ENCODE measurements at places on chromosomes 5 and 9.

GRCh38 chr5:95382801-95383200 lies 8.4 kb upstream of the FAM81B start:
- DNase-seq, result no peak

GRCh38 chr5:30878746-30879145 lies 314.7 kb upstream of the CDH6 start:
- DNase-seq, result no peak

- no peak for DNase-seq
Observed at GRCh38 chr5:174305241-174305681, 259.8 kb downstream of the NSG2 start.

DNA sequence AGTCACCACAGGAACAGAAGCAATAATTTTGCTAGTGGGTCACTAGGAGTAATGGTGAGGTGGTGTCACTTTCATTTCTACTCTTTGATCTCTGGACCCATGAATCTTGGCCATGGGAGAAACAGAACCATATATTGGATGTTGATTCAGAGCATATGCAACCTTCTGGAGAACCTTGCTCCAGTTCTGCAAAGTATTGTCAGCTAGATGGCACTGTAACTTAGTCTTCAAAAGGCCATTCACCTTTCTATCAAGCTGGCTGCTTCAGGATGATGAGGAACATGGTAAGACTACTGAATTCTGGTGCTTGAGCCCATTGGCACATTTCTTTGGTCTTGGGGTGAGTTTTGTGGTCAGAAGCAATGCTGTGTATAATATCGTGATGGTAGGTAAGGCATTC lies 129.1 kb upstream of the FBN2 start:
- DNase-seq, result no peak

DNA sequence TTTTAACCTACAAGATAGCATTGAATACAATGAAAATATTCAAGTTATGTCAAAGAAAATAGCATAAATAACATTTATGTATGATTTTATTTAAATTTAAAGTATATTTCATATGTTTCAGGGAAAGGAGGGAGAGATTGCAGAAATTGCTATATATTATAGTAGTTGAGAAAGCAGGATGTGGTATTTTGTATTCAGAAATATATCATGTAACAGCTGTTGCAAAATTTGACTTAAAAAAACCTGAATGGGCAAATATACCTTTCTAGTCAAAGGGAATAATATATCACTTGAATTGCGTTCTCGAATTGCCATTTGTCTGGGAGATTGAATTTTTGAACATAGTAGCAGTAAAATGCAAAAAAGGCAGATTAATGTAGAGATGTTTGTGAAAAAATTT lies 80.6 kb downstream of the PAM start:
- DNase-seq, result no peak

DNA sequence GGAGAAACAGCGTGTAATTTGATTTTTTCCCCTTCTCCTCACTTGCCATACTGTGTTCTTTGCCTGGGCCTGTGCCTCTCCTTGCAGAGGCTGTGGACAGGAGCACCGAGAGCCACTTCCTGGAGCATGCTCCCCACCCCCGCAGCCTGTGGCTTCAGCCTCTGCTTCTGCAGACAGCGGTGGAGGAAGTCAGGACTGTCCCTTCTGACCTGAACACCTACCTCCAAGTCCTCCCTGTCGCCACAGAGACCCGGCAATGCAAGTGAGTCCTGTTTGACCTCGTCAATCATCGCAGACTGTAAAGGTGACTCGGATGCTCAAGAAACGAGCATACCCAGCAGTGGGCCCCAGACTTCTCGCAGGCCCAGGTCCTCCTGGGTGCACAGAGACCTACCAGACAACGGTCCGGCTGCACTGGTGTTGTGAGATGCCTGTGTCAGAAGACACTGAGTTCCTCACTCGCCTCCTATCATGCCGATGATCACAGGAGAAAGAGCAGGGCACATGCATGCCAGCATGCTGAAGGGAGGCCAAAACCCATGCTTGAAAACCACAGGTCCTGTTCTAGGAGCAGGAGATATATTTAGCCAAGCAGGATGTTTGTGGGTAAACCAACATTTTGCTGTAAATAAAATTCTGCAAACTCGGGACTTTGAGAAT lies 198.8 kb downstream of the AUH start:
- DNase-seq, result no peak

DNA sequence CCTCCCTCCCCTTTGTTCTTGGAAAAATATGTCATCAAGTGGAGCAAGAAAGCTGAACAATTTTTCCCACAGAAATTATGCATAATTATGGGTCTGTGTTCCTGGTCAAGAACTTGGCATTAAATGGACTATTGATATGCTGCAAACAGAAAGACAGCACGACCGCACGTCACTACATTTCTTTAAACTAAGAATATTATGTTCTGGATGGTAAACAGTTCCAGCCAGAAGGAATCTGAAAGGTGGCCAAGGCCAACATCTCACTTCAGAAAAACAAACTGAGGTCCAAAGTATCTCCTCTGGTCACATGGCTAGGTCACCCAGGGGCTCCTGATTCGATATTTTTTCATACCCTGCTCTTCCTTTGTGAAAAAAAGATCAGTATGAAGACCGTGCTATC lies 173.3 kb upstream of the GAS1 start:
- DNase-seq, result no peak

- DNase-seq, result no peak
Observed at GRCh38 chr5:60362158-60362557, 337.8 kb downstream of the DEPDC1B start.

DNA sequence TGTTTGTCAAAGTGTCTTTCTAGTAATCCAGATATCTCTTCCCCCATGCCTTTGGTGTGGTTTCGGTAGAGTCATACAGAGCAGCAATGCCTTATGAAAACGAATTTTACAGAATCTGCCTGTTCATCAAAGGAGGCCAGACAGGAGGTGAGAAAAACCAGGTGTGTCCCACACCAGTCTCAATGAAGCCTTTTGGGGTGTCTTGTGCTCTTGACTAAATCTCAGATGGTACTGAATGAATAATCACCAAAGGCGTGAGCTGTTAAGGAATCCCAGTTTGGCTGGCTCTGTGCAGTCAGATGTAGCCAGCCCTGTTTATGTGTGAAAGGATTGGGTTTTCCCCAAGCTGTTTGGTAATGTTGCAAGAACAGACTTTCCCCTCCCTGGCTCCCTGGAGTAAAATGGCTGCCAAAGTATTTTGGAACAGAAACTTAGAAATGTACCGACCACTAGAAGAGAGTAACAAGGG lies 70.8 kb upstream of the CDKN2B start:
- peak; percentile 84 for DNase-seq

GRCh38 chr5:109703829-109704228 lies 14.1 kb downstream of the MAN2A1 start:
- DNase-seq, result peak; percentile 22

GRCh38 chr5:124742983-124743601 lies 3.3 kb downstream of the ZNF608 start:
- DNase-seq, result peak; percentile 48

DNA sequence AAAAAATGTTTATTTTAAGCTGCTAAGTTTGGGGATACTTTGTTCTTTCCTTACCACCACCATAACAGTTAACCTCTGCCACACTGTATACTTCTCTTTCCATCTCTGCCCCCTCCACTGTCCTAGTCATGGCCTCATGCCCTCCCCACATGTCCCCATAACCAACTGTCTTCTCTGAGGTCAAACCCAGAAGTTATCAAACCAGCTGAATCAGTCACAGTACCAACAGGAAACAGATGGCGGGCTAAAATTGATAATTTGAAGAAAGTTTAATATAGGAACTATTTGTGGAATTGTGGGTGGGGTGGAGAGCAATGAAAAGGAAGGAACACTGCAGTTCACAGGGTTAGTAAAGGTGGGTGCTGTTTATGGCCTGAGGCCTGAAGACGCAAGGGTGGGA lies 5.7 kb upstream of the DCTN4 start:
- no peak for DNase-seq

- no peak for DNase-seq
Observed at GRCh38 chr9:22255337-22255736, 191.3 kb upstream of the DMRTA1 start.

DNA sequence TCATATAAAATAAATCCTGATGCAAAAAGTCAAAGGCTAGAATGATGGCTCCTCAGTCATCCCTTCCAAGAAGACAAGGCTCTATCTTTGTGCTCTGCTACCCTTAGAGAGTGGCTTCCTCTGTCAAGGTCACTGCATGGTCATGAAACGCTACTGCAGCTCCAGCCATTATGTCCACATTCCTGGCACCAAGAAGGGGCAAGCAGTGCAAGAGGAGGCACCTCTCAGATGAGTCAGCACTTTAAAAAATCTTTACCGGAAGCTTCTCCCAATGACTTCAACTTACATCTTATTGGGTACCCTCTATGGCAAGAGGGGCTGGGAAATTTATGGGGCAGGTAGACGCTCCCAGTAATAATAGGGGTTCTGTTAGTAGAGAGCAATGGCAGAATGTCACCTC lies 129.5 kb upstream of the CPEB4 start:
- DNase-seq, result no peak
